Erythroblast (primary cell): ENCODE measurements at places on chromosomes 5 and 9.

GRCh38 chr5:7714119-7714518, 136.8 kb downstream of the CFAP90 start:
- no peak for DNase-seq

GRCh38 chr9:124467410-124468060, 17.3 kb downstream of the ADGRD2 start:
- DNase-seq, result no peak

- no peak for DNase-seq
Measured at GRCh38 chr5:60700416-60700757, 421 bp upstream of the DEPDC1B start.

- DNase-seq, result no peak
Measured at GRCh38 chr9:83655433-83655832, 32.5 kb downstream of the IDNK start.

GRCh38 chr9:89879701-89880100, 274.9 kb downstream of the GADD45G start:
- DNase-seq, result no peak

GRCh38 chr9:36894695-36895310, 139.3 kb downstream of the PAX5 start:
- no peak for DNase-seq

DNA sequence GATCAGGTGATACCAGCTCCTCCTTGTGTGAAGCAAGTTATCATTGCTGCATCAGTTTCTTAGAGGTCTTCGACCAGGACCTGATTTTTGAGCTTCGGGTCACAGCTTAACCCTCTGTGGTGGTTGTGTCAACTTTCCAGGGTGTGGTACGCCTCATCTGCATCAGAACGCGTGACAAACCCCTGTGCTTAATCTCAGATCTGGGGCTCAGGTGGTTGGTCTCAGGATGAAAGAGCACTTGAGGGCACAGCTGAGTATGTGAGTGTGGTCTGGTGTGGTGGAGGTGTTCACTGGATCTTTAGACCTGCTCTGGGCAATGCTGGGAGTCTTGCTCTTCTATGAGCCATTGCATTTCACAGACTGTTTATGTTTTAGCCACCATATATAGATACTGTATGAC, 64.1 kb downstream of the OSTF1 start:
- no peak for DNase-seq

DNA sequence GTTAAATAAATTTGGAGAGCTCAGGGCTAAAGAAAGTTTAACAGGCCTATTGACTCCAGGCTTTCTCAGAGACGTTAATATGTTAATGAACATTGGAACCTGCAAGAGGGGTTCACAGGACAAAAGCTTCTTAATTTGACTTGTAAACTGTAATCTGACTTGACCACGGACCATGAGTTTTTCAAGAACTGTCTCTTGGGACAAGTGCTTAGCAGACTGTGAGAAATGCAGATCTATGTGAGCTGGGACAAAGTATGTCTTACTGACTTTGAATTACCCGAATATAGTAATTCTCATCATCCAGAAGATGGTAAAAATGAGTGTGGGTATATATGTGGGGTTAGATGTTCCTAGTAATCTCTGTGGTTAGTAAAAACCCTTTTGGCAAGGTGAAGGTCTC, 186.6 kb downstream of the ATP10B start:
- DNase-seq, result no peak

- no peak for DNase-seq
Measured at GRCh38 chr9:73412874-73413273, 261.2 kb downstream of the ANXA1 start.

GRCh38 chr9:137320555-137321384, 18.7 kb upstream of the NRARP start:
- DNase-seq, result no peak

DNA sequence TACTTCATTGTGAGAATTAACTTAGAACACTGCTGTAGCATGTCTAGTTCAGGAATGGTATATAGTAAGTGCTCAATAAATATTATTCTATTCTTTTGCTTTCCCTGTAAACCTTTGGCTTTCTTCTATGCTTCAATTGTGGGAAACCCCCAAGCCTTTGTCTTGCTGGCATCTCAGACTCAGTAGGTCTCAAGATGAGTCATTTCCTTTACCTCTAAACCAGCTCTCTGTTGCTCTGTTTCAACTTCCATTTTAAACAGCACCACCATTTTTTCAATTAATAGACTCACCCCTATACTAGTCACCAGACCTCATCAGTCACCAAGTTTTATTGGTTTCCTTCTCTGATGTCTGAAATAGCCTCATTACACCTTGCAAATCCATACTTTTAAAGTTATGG, 43.5 kb downstream of the DMAC1 start:
- DNase-seq, result no peak

DNA sequence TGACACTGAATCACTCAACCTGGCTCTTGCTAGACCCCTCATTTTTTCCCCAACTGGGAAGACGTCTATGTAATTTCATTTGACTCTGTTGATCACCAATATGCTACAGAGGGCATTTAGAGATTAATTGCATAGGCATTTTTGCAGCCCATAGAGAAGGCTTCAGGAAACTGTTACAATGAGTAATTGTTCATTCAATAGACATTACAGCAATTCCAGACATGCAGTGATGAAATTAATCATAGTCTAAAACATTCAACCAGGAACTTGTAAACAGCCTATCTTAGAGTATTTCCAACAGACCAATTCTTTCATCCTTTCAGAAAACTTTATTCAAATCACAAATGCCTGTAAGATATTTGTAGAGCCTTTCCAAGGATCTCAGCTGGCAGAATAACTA, 122.3 kb downstream of the MARCHF11 start:
- no peak for DNase-seq

DNA sequence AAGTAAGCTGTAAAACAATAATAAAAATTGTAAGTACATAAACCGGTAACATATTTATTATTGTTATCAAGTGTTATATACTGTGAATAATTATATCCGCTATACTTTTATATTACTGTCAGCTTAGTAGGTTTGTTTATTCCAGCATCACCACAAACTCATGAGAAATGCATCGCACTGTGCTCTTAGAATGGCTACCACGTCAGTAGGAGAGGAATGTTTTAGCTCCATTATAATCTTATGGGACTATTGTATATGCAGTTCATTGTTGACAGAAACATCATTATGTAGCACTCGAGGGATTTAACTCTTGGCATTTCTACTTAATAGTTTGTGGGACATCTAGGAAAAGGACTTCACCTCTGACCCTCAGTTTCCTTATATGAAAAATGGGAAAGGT, 16.4 kb downstream of the SLC12A2 start:
- no peak for DNase-seq

GRCh38 chr9:112043423-112043822, 131.7 kb downstream of the SUSD1 start:
- DNase-seq, result no peak

- DNase-seq, result no peak
Measured at GRCh38 chr5:143680672-143681259, 131.2 kb upstream of the HMHB1 start.

- no peak for DNase-seq
Measured at GRCh38 chr9:128729302-128729701, 5.4 kb upstream of the ZDHHC12 start.

- no peak for DNase-seq
Measured at GRCh38 chr9:108779551-108780325, 76.0 kb downstream of the ACTL7B start.

DNA sequence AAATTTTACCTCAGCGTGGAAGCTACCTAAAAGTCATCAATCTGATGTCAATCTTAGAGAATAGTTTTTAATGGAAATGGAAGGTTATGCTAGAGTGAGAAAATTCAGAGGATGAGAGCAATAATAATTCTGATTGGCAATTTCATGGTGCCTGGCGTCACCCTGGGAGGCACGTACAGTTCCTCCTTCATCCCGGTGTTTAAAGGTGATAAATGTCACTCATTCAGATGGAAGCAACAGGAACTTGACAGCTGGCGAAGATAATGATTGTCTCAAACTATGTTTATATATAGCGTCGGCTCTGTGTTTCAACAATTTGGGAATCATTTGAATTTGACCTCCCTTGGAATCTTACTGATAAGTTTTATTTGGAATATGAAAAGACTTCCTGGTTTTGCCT, 108.4 kb downstream of the MED10 start:
- no peak for DNase-seq

- no peak for DNase-seq
Measured at GRCh38 chr5:102920762-102921161, 165.7 kb downstream of the PAM start.

- no peak for DNase-seq
Measured at GRCh38 chr9:36803961-36804360, 230.1 kb downstream of the PAX5 start.

- no peak for DNase-seq
Measured at GRCh38 chr5:167638816-167639215, 652.6 kb upstream of the WWC1 start.

DNA sequence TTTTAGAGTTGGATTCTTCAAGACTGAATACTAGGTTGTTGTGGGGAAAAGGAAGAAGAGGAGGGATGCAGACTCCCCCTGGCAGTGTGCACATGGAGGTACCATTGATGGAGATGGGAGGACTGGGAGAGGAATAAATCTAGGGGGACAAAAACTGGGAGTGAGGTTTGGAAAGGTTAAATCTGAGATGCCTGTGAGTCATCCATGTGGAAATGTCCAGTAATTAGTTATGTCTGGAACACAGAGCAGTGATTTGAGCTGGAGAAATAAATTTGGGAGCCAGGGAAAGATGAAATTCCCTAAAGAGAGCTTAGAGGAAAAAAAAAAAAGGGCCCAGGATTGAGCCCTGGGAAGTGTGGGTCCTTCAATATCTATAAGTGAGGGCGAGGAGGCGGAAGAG, 8.0 kb upstream of the CCIN start:
- DNase-seq, result no peak
